ENCODE measurements at places on chromosomes 6 and 20. TPM values are rescaled to one million over a fixed set of nuclear protein-coding genes. Genes with fewer than 3 reads are reported as not detected.

GRCh38 chr20:3813848-3814581 is 6.3 kb upstream of the AP5S1 start:
- H3K27me3 ChIP-seq, result no peaks in the 10 kb centered on the region
- H3K27ac ChIP-seq, result no peak overlapping the region
- no peaks in the 10 kb centered on the region for H3K36me3 ChIP-seq
- no peaks in the 10 kb centered on the region for H3K4me1 ChIP-seq
- no peak overlapping the region for H3K4me3 ChIP-seq

- no peak overlapping the region for H3K27ac ChIP-seq
- peaks cover 16% of the 10 kb centered on the region for H3K27me3 ChIP-seq
- peaks cover 22% of the 10 kb centered on the region for H3K36me3 ChIP-seq
- H3K4me1 ChIP-seq, result peaks cover 7% of the 10 kb centered on the region
- no peak for DNase-seq
Observed at GRCh38 chr20:1390581-1391403, 2.1 kb downstream of the FKBP1A start.

GRCh38 chr6:45378334-45378926 is 696 bp upstream of the SUPT3H start:
- no peaks in the 10 kb centered on the region for H3K36me3 ChIP-seq
- H3K4me1 ChIP-seq, result no peaks in the 10 kb centered on the region
- no peak for DNase-seq
- no peaks in the 10 kb centered on the region for H3K27me3 ChIP-seq

- H3K4me3 ChIP-seq, result no peak overlapping the region
- H3K27ac ChIP-seq, result no peak overlapping the region
- no peaks in the 10 kb centered on the region for H3K4me1 ChIP-seq
- no peak for DNase-seq
- H3K36me3 ChIP-seq, result no peaks in the 10 kb centered on the region
Observed at GRCh38 chr6:26296857-26297648, 67.9 kb upstream of the BTN3A2 start.

DNA sequence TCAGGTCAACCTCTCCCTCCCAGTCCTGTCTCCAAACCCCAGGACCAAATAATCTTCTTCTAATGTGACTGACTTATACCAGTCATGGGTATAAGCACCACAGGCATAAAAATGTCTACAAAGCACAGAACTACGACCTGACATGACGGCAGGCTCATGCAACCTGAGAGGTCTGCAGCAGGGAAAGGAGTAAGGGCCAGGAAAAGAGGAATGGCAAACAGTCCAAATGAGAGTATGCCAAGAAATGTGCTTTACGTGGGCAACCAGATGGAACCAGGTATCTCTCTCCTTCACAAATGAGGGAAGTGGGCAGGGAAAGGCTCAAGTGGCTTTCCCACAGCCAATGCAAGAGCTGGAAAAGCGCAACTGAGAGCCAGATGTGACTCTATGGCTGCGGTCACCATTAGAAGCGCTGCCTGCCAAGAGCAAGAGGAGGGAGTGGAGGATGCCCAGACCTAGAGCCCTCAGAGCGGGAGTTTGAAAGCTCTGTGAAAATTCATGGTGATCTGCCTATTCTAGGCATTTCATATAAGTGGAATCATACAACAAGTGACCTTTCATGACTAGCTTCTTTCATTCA is 6.0 kb downstream of the APMAP start:
- H3K27ac ChIP-seq, result no peak overlapping the region
- H3K4me1 ChIP-seq, result peaks cover 5% of the 10 kb centered on the region
- no peak overlapping the region for H3K4me3 ChIP-seq
- H3K36me3 ChIP-seq, result peaks cover 20% of the 10 kb centered on the region
- no peaks in the 10 kb centered on the region for H3K27me3 ChIP-seq

- no peak for DNase-seq
- no peak overlapping the region for H3K4me3 ChIP-seq
- H3K27me3 ChIP-seq, result no peaks in the 10 kb centered on the region
- H3K36me3 ChIP-seq, result peaks cover 72% of the 10 kb centered on the region
- H3K4me1 ChIP-seq, result no peaks in the 10 kb centered on the region
- H3K27ac ChIP-seq, result no peak overlapping the region
Observed at GRCh38 chr6:160103825-160104100, 17.9 kb upstream of the SLC22A1 start.

- H3K4me1 ChIP-seq, result peaks cover 11% of the 10 kb centered on the region
- H3K27me3 ChIP-seq, result no peaks in the 10 kb centered on the region
- DNase-seq, result no peak
- no peaks in the 10 kb centered on the region for H3K36me3 ChIP-seq
Observed at GRCh38 chr20:21936261-21936660, 230.8 kb downstream of the PAX1 start.

DNA sequence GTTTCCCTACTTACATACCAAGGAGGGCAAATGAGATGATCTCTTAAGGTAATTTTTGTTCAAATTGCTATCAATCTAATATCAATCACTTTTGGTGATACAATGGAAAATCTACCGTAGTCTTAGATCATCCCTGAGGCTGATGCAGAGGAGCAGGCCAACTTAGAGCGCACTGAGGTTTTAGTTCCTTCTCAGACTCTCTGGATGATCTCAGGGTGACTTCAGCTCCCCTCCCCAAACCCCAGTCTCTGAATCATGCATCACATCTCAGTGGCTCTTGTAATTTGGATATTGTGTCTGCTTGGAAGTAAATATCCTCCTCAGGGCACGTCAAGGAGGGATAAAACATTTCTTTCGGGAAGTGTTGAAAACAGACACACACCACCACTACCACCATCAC is 5.9 kb downstream of the TUBB2B start:
- peak; percentile 27 for DNase-seq
- H3K4me1 ChIP-seq, result no peaks in the 10 kb centered on the region
- H3K36me3 ChIP-seq, result peaks cover 21% of the 10 kb centered on the region

DNA sequence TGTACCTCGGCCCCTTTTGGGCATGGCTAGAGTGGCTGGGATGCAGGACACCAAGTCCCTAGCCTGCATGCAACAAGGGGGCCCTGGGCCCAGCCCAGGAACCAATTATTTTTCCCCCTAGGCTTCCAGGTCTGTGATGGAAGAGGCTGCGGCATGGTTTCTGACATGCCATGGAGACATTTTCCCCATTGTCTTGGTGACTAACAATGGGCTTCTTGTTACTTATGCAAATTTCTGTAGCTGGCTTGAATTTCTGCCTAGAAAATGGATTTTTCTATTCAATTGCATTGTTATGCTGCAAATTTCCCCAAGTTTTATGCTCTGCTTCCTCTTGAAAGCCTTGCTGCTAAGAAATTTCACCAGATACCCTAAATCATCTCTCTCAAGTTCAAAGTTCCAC is 1269.6 kb upstream of the CITED2 start:
- no peaks in the 10 kb centered on the region for H3K4me1 ChIP-seq
- H3K4me3 ChIP-seq, result no peak overlapping the region
- DNase-seq, result no peak
- H3K36me3 ChIP-seq, result no peaks in the 10 kb centered on the region
- no peaks in the 10 kb centered on the region for H3K27me3 ChIP-seq
- H3K27ac ChIP-seq, result no peak overlapping the region

GRCh38 chr6:161908872-161909271 is 635.0 kb upstream of the AGPAT4 start:
- no peaks in the 10 kb centered on the region for H3K36me3 ChIP-seq
- DNase-seq, result no peak
- no peak overlapping the region for H3K27ac ChIP-seq
- H3K4me1 ChIP-seq, result no peaks in the 10 kb centered on the region
- H3K27me3 ChIP-seq, result no peaks in the 10 kb centered on the region

- H3K27me3 ChIP-seq, result no peaks in the 10 kb centered on the region
- no peaks in the 10 kb centered on the region for H3K4me1 ChIP-seq
- no peaks in the 10 kb centered on the region for H3K36me3 ChIP-seq
- no peak overlapping the region for H3K4me3 ChIP-seq
- DNase-seq, result no peak
- H3K27ac ChIP-seq, result no peak overlapping the region
Observed at GRCh38 chr6:166085500-166085899, 82.2 kb downstream of the TBXT start.

The CBFA2T2 gene
- total RNA-seq, result 33.3 TPM

The NRN1 gene
- total RNA-seq, result 0.68 TPM

The ISM1 gene
- not detected for total RNA-seq

The PTCHD4 gene
- 0.42 TPM for total RNA-seq

All from endodermal cell (in vitro differentiated cells).